ENCODE measurements at places on chromosomes 6 and 20. TPM values are rescaled to one million over a fixed set of nuclear protein-coding genes. Genes with fewer than 3 reads are reported as not detected.

The C20orf144 gene
- 0.06 TPM for total RNA-seq

The ECT2L gene
- not detected for total RNA-seq

The SULF2 gene
- 2.4 TPM for total RNA-seq

The SLC17A9 gene
- not detected for total RNA-seq

The CRIP3 gene
- not detected for total RNA-seq

The HSPA1L gene
- 0.71 TPM for total RNA-seq

The GSTA2 gene
- total RNA-seq = not detected

The EYS gene
- total RNA-seq = 0.98 TPM

The C2 gene
- total RNA-seq = 0.86 TPM

The RCAN2 gene
- total RNA-seq = 0.58 TPM

The ATP9A gene
- total RNA-seq = 1.8 TPM

The PI16 gene
- not detected for total RNA-seq

The SRXN1 gene
- 54.3 TPM for total RNA-seq

The IL17A gene
- not detected for total RNA-seq

The FILIP1 gene
- under 0.01 TPM for total RNA-seq

The SEL1L2 gene
- not detected for total RNA-seq

The HLA-DMA gene
- 4.0 TPM for total RNA-seq

- no peak for DNase-seq
Measured at GRCh38 chr6:29336269-29336668, 32.4 kb downstream of the OR5V1 start.

DNA sequence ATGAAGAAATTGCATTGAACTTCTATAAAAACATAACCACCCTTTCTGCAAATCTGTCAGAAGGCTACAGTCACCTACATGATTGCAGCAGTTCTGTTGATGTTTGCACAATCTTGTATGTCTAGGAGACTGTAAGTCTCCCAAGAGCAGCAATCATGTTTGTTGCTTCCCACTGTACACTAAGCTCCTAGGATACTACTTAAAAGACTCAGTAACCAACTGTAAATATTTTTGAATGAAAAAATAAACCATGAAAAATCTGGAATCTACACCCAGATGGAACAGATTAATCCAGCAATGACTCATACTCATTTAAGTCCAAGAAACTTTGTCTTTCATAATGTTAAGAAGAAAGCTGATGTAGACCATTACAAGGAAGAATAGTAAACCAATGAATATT lies 168.5 kb upstream of the ATXN1 start:
- DNase-seq = peak; percentile 87

DNA sequence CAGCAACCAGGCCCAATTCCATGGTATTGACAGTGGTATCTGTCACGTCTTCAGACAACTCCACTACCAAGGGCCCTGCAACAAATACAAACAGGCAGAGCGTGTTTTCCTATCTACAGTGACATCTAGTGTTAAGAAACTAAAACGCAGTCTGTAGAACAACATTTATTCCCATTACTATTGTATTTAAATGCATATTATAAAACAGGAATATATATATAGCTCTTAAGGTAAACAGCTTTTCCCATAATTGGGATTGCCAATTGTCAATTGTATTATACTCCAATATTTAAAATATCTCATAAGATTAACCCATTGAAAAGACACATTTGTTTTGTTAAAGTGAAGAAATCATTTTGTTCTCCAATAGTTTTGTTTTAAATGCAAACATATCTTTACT lies 97.2 kb downstream of the KIF16B start:
- DNase-seq = peak; percentile 69

DNA sequence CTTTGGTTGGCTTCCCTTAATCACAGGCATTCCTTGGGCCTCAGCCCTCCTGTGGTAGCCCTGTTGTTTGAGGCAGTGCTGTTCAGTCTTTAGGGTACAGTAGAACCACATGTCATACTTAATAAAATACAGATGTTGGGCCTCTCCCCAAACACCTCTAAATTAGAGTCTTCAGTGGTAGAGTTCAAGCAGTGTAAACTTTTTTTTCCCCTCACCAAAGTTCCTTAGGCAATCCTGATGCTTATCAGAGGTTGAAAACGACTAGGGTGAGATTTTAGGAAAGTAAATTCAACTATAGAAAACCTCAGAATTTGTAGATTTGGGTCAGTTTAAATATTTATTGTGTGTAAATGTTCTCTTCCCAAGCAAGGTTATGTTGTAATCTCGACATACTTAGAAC lies 44.6 kb downstream of the BLTP3A start:
- no peak for DNase-seq

GRCh38 chr6:47195011-47195650 lies 114.6 kb downstream of the TNFRSF21 start:
- peak; percentile 93 for DNase-seq

GRCh38 chr6:119960456-119960855 lies 610.9 kb upstream of the MAN1A1 start:
- no peak for DNase-seq

- no peak for DNase-seq
Measured at GRCh38 chr6:107630348-107630977, 140.5 kb downstream of the SOBP start.

GRCh38 chr6:3357678-3358077 lies 98.9 kb downstream of the PSMG4 start:
- no peak for DNase-seq

DNA sequence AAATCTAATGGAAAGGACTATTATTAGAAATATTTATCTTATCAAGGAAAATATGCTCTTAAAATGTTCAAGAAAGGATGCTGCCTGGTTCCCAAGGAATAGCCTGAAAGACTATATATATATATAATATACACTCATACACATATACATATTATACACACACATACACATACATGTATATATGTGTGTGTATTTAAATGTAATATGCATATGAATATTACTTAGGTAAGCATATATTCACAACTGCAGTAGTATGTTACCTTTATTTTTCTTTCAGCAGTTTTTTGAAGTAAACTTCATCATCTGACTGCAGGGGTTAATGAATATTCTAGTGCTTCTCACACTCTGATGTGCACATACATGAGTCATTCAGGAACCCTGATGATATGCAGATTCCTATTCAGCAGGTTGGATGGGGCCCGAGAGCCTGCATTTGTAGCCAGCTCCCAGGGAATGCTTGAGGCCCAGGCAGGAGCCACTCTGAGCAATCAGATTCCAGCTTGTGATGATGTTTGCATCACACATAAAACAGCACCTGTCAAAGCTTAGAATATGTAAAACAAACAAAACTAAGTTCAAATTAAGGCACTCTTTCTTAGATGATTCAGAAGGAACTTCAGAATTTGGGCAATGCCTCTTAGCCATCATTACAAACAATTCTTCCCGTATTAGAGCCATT lies 16.1 kb downstream of the MYLK4 start:
- DNase-seq = no peak

DNA sequence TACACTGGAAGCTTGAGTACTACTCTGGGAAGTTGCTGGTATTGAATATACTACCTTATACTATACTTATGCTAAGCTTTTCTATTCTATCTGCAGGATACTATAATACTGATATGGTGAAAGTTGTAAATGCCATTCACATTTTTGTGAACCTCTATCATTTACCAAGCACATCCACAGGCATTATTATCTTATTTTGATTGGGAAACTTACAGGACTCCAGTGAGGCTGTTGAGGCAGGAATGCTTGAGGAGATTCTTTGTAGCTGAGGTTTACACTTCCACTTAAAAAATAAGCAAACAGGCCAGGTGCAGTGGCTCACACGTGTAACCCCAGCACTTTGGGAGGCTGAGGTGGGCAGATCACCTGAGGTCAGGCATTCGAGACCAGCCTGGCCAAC lies 442.9 kb downstream of the QKI start:
- DNase-seq = no peak

GRCh38 chr6:111556004-111556403 lies 49.7 kb downstream of the TRAF3IP2 start:
- DNase-seq = no peak

DNA sequence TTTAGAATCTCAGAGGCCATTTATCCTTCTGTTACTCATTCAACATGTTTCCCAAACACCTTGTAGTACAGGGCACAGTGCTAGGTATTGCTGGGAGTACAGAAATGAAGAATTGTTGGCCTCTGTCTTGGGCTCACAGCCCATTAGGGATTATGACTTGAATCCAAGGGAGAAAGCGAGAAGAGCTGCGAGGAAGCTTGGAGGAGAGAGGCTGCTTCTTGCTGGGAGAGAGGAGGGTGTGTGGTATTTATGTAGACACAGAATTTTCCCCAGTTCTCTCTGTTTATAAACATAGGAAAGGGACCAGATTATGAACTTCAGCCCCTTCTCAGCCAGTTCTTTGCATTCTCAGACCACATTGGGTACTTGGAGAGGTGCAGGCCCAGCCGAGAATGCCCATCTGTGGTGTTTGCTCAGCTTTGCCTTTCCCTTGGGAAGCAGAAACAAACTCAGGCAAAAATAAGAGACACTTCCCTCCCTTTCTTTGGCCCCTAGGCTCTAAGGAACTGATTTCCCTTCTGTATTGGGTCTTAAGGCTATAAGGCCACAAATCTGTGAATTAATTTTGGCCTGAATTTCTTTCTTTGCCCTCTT lies 17.9 kb downstream of the CHMP4B start:
- no peak for DNase-seq

DNA sequence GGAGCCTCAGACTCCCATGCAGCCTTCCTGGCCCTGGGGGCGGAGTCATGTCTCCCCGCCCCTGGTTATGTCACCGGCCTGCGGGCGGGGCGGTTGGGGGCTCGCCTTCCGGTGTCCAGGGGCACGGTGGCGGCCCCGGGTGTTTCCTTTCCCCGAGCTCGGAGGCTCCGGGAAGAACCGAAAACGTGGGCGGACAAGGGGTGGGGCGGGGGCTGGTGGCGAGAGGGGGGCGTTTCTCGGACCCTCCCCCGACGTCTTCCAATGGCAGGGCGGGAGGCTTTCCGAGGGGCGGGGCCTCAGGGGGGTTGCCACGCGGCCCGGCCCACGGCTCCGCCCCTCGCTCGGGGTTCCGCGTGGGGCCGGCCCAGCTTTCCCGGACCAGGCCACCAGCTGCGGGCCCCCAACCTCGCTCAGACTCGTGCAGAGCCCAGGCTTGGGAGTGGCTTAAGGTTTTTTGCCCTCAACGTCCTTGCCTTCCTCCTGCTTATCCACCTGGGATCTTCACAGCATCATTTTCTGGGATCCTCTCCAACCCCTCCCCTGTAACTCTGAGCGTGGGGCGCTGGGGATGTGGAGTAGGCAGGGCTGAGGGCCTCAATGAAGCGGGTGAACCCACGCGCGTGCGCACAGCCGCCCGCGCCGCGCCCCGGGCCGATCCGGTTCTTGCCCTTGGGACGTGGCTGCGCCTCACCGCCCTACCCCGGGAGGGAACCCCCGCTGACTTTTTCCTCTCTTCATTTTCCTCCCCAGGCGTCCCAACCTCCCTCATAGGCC lies 2.1 kb upstream of the NRN1 start:
- peak; percentile 84 for DNase-seq

DNA sequence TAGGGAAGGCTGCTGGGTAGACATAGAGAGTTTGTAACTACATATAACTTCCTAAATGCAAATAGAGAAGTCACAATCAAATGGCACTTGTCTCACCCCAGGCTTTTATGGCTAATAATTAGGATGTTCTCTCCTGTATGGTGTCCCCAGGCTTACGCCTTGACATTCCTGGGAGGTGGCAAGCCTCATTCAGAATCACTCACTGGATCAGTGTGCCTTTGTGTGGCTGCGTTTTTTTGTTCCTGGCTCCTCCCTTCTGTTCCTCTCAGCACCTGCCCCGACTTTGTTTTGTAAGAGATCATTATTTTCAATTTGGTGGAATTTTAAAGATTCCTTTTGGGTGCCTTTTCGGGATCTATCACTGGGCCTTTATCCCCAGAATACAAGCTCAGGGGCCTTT lies 5.7 kb downstream of the LAMP5 start:
- no peak for DNase-seq

- peak; percentile 69 for DNase-seq
Measured at GRCh38 chr20:35319871-35320197, 27.6 kb upstream of the FAM83C start.

DNA sequence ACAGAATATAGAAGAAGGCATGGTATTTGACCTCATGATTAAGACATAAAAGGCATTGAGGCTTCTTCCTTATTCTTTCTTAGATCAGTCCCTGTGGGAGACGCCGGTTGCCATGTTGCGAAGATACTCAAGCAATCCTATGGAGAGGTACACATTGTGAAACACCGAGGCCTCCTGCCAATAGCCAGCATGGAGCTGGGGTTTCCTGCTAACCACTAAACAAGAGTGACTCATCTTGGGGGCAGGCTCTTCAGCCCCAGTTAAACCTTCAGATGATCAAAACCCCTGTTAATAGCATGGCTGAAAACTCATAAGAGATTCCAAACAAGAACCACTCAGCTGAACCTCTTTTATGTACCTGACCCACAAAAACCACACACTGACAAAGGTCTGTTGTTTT lies 478.8 kb downstream of the CD83 start:
- DNase-seq = peak; percentile 44

GRCh38 chr6:134339216-134339615 lies 21.3 kb upstream of the SGK1 start:
- no peak for DNase-seq

GRCh38 chr6:11922901-11923300 lies 89.2 kb upstream of the HIVEP1 start:
- no peak for DNase-seq

DNA sequence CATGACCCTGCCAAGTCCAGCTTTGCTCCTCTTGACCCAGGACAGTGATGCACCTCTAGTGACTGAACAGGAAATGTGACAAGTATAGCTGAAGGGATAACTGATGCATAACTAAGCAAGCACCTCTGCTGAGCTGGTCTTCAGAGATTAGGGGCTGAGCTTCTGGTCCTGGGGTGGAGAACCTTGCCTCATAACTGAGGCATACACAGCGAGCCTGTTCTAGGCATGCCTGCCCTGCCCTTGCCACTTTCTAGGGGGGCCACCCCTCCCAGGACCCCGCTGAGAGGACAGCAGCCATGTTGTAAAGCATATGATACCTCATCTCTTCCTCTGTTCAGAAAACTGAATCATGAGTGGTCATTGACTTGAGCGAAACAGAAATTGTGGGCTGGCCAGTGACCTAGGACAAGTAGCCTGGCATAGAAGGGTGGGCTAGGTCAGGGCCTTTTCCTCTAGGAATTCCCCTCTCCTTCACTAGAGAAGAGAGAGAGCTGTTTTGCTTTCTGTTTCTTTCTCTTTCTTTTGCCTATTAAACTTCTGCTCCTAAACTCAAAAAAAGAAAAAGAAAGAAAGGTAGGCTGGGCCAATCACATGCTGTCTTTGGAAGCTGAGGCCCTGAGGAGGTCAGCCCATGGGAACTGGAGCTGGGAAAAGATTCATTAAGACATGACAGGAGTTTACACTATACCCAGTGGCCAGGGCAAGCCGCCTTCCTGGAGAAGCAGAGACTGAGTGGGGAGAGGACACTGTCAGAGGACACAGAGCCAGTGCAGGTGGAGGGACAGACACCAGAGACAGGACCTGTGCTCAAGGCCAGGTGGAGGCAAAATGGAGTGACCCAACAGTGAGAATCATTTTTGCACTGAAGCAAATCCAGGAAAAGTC lies 23.1 kb downstream of the ALDH5A1 start:
- no peak for DNase-seq

- no peak for DNase-seq
Measured at GRCh38 chr6:33794910-33795623, 6.1 kb upstream of the LEMD2 start.

GRCh38 chr6:28648878-28649375 lies 123.2 kb downstream of the GPX5 start:
- no peak for DNase-seq
